ENCODE measurements at places on chromosomes 3 and 15.

DNA sequence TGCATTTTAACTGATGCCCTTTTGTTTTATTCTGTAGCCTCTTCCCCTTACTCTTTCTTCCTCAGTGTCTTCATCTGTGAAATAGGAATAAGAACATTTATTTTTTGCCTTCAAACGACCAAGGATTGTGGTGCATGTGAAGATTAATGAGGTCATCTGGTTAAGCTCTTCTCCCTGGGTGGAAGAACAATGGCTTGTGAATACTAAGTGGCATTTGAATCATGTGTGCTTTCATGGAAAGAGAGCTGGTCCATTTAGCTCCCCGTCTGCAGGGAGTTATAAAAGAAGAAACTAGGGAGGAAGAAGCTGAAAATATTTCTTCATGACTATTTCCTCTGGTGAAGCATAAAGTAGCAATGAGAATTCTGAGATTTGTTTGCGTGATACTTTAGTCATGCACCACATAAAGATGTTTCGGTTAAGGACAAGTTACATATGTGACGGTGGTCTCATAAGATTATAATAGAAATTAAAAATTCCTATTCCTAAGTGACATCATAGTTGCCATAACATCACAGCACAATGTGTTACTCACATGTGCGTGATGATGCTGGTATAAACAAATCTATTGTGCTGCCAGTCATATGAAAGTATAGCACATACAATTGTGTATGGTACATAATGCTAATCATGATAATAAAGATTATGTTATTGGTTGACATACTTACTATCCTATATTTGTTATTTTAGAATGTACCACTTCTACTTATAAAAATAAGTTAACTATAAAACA lies 374.3 kb downstream of the RBMS3 start:
- DNase-seq: no peak

- DNase-seq: no peak
Observed at GRCh38 chr15:34759992-34760391, 5.2 kb upstream of the GJD2 start.

DNA sequence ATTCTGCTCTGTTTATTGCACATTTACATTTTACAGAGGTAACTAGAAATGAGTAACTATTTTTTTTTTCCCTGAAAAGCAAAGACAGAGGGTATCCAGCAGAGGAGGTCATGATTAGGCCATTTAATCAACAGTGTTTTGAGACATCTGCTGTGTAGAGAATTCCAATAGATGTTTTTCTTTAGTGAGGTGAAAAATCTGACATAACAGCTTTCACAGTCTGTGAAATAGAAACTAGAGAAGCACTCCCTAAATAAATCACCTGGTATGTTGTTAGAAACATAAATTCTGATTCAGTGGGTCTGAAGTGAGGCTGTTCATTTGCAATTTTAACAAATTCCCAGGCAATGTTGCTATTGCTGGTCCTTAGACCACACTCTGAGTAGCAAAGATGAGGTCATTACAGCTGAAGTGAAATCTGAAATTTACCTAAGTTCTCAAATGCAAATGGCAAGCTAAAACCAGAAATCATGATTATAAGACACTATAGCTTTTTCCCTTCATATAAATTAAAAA lies 329.2 kb upstream of the LRRC3B start:
- no peak for DNase-seq

GRCh38 chr3:193240850-193241706 lies at the start of gene PLAAT1:
Gene PLAAT1, plus strand, starts transcription at chr3:193241222. Its CDS starts 14,429 bp downstream, at chr3:193255651.
- DNase-seq: no peak

DNA sequence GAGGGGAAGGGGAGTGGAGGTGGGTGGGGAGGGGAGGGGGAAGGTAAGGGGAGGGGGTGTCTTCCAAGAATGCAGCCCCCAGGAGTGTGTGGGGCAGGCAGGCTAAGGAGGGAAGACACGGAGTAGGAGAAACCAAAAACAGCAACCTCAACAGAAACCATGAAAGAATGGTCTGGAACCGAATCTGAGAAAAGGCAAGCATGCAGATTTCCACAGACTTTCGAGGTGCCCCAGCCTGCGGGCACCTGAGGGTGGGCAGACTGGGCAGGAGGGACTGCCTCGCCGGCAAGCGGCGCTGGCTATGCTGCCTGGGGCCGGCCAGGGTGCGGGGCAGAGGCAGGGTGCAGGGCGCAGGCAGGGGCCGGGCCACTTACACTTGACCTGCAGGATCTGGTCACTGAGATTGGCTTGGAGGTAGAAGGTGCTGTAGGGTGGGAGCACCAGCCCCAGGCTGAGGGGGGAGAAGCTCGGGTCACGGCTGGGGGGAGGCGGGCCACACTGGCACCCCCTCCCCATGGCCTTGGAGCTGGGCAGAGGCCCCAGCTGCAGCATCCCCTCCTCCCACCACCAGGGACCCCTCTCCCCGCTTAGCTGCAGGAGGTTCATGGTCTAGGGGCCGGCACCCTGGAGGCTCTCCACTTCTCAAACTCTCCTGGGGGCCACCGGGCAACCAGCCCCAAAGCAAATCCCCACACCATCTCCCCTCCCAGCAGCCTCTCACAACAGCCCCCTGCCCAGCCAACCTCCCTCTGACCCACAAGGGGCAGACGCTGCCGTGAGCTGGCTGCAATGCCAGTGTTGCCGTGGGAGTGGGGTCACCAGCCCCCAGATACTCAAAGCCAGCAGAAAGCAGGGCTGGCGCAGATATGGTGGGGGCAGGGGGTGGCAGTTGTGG lies 15.3 kb upstream of the TMEM115 start:
- no peak for DNase-seq

DNA sequence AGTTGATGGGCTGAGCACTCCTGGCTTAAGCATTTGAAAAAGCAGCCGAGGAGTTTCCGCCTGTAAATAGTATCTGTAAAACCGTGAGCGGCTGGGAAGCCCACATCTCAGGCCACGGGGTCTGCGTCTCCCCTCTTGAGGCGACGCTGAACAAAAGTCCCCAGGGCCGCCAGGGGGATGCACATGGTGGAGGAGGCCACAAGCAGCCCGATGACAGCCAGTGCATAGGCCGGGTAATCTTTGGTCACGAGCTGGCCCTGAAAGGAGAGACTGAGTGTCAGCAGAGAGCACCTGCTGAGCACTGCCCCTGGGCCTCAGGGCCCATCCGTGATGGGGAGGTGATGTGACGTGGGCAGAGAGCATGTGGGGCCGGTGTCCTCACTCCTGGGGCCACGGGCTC lies 37.5 kb downstream of the SLC6A20 start:
- no peak for DNase-seq

- DNase-seq: no peak
Observed at GRCh38 chr3:190120269-190121060, at the start of gene P3H2. Gene P3H2, minus strand, starts transcription at chr3:190120897. Its CDS starts 166 bp downstream, at chr3:190120731.

GRCh38 chr3:123244128-123244527 lies 42.4 kb downstream of the SEC22A start:
- DNase-seq: no peak

DNA sequence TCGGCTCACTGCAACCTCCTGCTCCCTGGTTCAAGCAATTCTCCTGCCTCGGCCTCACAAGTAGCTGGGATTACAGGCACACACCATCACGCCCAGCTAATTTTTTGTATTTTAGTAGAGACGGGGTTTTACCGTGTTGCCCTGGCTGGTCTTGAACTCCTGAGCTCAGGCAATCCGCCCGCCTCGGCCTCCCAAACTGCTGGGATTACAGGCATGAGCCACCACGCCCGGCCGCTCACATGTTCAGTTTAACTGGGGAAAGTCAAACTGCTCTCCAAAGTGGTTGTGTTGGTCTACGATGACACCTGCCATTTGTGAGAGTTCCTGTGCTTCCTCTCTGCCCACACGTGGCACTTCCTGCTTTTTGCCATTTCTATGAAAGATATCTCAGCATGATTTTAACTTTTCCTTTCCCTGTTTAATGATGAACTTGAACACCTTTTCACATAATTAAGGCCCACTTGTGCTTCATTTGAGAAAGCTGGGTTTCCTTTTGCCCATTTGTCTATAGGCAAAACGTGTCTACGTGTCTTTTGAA lies 877 bp upstream of the GP5 start:
- no peak for DNase-seq

DNA sequence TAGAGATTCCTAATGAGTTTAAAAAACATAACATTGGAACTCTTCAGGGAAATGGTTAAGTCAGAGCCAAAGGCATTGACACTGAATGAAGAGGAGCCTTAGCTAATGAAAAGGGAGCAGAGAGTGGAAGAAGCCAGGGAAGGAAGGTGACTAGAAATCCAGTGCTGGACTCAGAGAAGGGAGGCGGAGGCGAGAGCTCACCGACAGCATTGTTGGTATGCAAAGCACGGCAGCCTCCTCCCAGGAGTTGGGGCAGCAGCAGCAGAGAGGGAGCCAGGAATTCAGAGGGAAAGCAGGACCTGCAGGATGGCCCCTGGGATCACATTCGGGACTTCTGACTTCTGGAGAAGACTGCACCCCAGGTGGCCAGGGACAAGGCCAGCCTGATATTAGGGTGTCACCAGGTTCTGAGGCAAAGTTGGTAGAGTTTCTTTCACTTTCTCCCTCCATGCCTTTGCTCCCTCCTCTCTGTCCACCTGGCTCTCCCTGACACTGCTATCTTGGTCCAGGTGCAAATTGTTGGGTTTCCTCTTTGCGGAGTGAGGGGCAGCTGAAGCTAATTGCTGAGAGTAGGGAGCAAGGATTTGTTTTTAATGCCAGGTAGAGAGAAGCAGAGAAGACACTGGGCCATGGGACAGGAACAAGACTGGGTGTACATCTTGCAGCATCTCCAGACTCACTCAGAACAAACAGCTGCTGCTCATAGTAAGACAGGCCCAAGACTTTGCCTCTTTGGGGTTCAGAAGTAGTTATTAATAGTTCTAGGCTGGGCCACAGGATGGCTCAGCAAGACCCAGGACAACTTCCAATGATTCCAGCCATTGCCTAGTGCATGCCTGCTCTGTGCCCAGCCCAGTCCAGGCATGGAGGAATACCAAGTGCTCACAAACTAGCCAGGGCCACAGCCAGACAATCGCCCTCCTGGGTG lies 157.9 kb downstream of the TLE3 start:
- DNase-seq: no peak

DNA sequence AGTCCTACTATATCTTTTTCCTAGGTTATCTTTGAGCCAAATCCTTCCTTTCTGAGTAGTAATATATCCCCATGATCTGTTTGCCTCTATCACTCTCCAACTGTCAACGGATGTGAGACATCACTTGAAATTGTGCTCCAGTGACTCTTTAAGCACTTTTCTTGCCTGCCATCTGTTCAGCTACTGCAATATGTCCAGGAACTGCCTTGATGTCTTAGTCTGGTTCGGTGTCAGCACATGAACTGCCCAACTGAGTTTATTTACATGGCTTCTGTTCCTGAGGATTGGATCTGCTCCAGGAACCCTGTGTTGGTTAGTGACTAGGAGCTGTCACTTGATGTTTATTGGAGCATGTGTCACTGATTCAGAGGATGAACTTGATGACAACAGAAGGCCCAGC lies 116.5 kb downstream of the SLC9A9 start:
- no peak for DNase-seq

DNA sequence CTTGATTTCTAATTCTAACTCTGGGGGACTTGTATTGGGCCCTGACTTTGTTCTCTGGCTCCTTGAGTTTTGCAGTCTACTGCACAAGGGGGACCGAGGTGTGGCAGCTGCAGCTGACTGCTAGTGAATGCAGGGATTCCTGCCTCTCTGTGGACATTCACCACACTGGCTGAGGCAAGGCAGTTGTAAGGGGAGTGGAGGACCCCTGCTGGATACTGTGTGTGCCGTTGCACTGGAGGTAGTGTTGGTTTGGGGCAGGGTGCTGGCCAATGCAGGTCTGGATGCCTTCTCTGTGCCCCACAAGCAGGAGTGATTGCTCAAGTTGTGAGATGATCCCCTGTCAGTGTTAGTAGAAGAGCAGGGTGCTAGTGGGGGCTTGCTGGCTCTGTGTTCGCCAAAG lies 626.1 kb downstream of the SQOR start:
- no peak for DNase-seq

DNA sequence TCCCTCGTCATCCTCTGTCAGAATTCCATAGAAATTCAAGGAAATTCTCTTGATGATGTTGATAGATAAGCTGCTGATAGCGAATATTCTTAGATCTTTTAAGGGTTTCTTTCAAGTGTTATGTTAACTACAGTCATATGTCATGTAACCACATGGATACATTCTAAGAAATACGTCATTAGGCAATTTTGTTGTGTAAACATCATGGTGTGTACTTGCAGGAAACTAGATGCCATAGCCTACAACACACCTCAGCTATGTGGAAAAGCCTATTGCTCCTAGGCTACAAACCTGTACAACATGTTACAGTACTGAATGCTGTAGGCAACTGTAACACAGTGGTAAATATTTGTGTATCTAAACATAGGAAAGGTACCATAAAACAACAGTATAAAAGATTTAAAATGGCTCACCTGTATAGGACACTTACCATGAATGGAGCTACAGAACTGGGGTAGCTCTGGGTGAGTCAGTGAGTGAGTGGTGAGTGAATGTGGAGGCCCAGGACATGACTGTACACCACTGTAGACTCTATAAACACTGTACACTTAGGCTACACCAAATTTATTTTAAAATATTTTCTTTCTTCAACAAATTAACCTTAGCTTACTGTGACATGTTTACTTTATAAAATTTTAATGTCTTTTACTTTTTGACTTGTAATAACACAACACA lies 34.6 kb downstream of the GLDN start:
- no peak for DNase-seq

DNA sequence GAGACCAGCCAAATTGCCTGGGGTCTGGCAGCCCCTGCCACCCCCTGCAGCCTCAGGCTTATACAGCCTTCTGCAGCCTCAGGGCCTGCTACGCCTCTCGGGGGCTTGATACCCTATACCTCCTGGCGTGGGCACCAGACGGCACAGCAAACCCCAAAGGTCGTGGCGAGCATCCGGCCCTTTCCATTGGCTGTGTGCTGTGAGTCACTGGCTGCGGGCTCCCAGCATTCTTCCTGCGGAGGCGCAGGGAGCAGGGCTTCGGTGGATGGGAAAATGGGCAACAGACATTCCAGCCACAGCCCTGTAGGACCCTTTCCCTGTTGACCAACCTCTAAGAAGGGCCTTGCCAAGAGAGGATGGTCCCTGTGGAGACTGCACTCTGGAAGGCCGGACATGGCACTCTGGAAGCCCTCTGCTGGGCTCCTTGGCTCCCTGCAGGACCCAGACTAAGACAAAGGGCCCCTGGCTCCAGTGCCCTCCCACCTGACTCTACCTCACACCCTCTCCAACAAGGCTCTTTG lies 59.6 kb downstream of the ITGA11 start:
- no peak for DNase-seq

DNA sequence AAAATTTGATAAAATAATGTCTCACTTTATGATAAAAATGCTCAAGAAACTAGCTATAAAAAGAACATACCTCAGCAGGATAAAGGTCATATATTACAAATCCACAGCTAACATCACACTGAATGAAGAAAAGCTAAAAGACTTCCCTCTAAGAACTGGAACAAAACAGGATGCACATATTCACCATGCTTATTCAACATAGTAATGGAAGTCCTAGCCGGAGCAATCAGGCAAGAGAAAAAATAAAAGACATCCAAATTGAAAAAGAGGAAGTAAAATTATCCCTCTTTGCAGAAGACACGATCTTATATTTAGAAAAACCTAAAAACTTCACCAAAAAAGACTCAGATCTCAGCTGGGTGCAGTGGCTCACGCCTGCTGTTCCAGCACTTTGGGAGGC lies 34.0 kb downstream of the SENP7 start:
- no peak for DNase-seq
